Kidney (tissue), 22 donors: ENCODE measurements at places on chromosomes 1 and 21. TPM values are rescaled to one million over a fixed set of nuclear protein-coding genes. Genes with fewer than 3 reads are reported as not detected.

DNA sequence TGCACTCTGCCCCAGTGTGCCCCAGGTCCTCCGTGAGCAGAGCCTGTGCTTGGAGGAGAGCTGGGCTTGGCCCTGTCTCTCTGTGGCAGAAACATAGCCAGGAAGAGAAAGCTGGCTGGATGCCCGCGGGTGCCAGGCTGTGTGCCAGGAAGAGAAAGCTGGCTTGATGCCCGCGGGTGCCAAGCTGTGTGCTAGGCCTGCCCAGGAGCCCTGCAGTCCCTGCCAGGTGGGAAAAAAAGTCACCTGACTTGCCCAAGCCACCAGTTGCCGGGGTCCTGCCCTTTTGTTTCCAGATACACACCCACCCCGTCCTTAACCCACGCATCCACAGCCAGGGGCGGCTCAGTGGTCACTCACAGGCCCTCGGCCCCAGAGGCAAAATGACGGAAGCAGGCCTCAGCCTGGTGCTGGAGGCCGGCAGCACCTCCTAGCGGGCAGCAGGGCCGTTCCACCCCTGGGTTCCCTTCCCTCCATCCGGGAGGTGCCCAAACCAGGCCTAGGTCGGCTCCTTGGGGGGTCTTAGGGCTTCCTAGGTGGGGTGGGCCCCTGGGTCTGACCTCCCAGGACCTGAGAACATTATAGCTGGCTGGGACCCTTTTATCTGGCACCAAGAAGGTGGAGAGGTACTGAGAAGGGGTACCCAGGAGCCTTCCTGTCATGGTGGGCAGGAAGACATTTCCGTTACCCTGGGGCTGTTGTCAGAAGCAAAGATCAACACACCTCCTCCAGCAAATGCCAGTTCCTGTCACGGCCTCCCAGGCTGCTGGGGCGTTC lies 9.1 kb downstream of the ITGB2 start:
- no peaks in the 10 kb centered on the region for H3K36me3 ChIP-seq
- H3K27ac ChIP-seq = peak overlapping the region; percentile 76
- H3K4me1 ChIP-seq = peaks cover 23% of the 10 kb centered on the region
- H3K27me3 ChIP-seq = no peaks in the 10 kb centered on the region

Gene APOBEC4
- polyA plus RNA-seq = not detected

GRCh38 chr1:205495237-205495823 lies 9.1 kb upstream of the CDK18 start:
- no peaks in the 10 kb centered on the region for H3K27me3 ChIP-seq
- no peak overlapping the region for H3K27ac ChIP-seq
- peak; percentile 79 for DNase-seq

Gene CFHR4
- not detected for polyA plus RNA-seq

Gene OR2M2
- polyA plus RNA-seq = not detected

Gene C2CD4D
- polyA plus RNA-seq = 0.43 TPM
